GM12892 (cell line): ENCODE measurements at places on chromosomes 6 and 20.

DNA sequence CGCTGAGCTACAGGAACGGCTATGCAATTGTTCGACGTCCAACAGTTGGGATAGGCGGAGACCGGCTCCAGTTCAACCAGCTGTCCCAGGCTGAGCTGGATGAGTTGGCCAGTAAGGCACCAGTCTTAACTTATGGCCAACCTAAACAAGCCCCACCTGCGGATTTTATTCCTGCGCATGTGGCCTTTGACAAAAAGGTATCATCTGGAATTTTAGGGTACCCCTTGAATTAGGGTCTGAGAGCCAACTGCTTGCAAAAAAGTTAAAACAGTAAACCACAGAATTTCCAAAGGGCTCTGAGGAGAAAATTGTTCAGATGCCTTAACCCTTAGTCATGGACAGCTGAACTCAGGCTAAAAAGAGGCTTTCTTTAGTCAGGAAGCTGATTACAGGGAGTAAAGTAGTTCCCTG lies 3.8 kb downstream of the EFHC1 start:
- DNase-seq, result no peak

- DNase-seq, result no peak
These were observed 74.0 kb upstream of the GLP1R start for GRCh38 chr6:38974389-38975151.

- no peak for DNase-seq
These were observed 14.0 kb upstream of the COL10A1 start for GRCh38 chr6:116139917-116140316.

DNA sequence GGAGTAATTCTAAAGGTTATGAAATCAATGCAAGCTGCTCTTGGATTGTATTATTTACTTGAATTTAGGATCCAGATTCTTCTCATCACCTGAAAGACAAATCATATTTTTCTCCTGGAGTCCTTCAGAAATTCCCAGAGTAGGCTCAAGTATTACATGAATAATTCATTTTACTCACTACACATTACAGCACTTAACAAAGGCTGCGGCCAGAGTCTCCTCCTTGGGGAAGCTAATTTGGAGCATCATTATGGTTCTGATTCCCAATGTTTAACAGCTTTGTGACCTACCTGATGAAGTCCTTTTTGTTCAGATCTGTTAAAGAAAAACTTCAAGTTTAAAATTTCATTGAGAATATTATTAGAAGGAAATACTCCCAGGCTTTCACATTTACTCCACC lies 28.7 kb downstream of the GRIK2 start:
- no peak for DNase-seq
